Stimulated activated CD4-positive, alpha-beta T cell treated with anti-CD3 and anti-CD28 coated beads, Interleukin-15, amount 100 ng/mL, for 24 hours (primary cell): ENCODE measurements at places on chromosomes 12 and 14.

GRCh38 chr14:97603201-97603600 is 806.0 kb downstream of the VRK1 start:
- DNase-seq = peak; percentile 35

DNA sequence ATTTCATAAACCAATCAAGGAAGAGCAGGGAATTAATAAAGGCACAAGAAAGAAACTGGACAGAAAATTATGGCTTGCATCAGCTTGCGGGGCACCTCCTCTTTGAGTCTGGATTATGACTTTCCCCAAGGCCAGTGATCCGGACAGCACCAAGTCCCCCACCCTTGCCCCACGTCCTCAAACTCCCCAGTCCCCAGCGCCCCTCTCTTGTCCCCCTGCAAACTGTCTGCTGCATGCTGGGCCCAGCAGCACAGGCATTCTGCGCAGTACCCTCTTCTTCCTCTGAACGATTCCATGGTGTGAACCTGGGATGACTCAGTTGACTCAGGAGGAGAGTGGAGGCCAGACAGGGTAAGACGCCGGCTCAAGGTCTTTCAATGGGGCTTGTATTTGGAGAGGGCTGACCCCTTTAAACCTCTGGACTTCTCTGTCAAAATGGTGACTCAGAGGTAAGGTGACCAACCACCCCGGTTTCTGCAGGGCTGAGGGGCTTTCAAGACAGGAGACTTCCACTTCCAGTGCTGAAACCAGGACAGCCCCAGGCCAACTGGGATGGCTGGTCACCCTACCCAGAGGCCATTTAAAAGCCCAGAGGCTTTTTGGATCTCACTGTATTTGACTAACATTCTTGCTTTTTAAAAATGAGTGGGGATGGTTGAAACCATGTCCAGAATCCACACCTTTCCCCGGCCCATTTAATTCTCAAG is 13.5 kb downstream of the C14orf132 start:
- DNase-seq = no peak

DNA sequence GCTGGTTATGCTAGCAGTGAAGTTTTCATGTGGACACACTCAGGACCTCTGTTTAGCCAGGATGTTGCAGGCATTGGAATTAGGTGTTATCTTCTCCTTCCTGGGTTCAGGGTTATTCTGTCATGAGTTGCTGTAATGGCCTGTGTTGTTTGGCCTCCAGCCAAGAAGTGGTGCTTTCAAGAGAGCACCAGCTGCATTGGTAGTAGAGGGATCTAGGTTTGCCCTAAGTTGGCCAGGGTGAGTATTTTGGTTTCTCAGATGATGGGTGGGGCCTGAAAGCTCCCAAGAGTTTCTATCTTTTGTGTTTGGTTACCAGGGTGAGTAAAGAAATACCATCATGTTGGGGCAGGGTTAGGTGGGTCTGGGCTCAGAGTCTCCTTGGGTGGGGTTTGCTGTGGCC is 2.7 kb upstream of the GZMH start:
- no peak for DNase-seq

DNA sequence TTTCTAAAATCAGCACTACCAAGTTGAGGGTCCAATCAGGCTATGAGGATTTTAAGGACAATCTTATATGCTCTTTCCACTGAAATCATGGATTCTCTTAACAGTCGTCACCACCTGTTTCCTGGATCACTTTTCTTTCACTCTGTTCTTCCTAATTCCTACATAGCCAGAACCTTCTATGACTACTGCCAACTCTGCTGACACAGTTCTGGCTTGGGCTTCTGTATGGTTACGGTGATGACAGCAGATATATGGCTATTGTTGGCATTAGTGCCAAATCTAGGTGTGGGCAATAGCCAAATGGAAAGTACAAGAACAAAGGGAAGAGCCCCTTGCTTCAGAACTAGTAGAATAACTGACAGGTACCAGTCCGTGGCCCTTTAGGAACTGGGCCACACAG is 124.0 kb downstream of the ARID2 start:
- no peak for DNase-seq

- no peak for DNase-seq
Observed at GRCh38 chr12:57008178-57008577, 1.8 kb upstream of the ZBTB39 start.

- no peak for DNase-seq
Observed at GRCh38 chr14:99356031-99356608, 84.1 kb upstream of the BCL11B start.

DNA sequence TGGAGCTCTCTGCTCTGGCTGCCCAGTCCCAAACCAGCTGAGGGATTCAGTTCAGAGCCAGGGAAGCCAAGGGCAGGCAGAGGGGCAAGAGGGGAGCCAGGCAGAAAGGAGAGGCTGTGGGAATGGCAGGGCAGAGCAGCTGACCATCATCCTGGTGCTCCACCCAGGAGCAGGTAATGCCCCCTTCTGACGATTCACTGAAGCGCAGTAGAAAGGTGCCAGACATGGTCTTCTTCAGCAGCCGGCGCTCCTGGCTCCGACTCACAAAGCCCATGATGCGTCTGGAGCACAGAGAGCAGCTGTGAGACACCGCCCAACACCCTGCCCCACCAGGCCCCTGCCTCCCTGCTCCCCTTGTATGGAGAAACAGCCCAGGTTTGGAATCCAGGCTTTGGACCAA is 8.0 kb downstream of the IL23A start:
- peak; percentile 26 for DNase-seq

DNA sequence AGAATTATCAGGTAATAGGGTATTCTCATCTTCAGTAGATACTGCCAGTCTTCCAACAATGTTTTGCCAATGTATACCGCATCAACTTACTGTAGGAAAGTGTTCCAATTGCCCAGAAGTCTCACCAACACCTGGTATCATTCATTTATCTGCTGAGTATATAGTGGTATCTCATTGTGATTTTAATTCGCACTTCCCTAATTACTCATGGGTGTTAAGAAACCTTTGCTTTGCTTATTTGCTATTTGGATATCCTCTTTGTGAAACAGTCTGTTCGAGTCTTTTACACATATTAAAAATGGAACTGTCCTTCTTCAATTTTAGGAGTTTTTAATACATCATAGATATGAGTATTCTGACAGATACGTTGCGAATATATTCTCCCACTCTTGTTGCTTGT is 6.1 kb downstream of the TM7SF3 start:
- no peak for DNase-seq

DNA sequence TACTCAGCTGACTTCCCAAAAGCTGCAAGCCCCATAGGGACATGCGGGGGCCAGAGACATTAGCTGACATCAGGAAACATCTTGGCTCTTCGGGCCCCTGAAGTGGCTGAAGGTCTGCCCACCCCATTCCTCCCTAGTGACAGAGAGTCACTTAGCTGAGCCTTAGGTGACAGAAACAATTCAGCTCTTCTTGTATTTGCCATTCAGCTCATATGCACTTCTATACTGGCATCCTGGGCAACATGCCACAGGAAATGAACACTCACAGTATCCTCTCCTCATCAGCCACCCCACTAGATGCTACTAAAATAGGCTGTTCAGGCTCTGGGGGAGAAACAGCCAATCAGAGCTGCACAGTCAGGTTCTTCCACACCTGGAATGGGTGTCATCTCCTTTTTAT is 3.4 kb downstream of the DCTN2 start:
- no peak for DNase-seq

- no peak for DNase-seq
Observed at GRCh38 chr14:84181072-84181471, 1348.9 kb upstream of the FLRT2 start.

- no peak for DNase-seq
Observed at GRCh38 chr14:50501642-50502041, 30.7 kb downstream of the MAP4K5 start.

DNA sequence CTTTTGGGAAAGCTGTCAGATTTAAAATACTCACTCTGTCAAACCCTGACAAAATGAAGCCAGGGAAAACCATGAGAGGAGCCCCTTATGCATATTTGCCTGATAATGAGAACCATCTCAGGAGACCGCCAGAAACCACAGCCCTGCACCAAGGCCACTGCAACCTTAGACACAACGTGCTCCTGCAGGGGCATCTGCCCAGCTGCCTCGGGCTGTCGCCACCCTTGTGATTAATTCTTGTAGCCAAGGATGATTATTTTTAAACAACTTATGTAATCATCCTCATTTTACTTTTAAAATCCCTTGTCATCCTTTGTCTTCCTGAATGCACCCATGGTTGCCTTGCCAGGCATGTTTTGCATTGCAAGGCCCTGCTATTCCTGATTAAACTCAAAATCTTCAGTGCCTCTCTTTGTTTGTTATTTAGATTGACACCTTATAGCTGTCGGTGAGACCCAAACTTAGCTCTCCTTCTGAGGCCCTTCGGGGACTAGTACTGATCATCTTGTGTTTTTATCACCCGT is 766.4 kb upstream of the TMEM132C start:
- DNase-seq = no peak

DNA sequence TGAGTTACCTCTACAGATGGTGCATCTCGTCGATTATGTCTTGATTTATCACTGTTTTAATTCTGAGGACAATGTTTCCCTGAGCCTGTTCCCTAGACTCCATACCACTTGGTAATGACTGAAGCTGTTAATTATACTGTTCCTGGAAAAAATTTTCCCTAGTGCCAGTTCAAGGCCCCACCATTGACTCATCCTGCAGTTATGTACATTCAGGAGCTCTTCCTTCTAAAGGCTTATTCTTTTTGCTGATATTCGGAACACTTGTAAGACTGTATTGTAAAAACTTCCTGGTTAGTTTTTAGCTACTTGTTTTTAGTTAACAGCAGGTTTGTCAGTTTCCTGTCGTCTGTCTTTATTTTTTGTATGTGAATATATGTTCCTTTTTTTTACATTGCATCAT is 30.4 kb upstream of the PPP2R5E start:
- no peak for DNase-seq

- peak; percentile 67 for DNase-seq
Observed at GRCh38 chr12:108634341-108634751, 652 bp upstream of the SELPLG start.

- DNase-seq = no peak
Observed at GRCh38 chr12:115737895-115738294, 539.6 kb downstream of the MED13L start.

- peak; percentile 69 for DNase-seq
Observed at GRCh38 chr14:105528586-105529318, 2.4 kb downstream of the TMEM121 start.

- no peak for DNase-seq
Observed at GRCh38 chr14:29865299-29865698, 62.3 kb downstream of the PRKD1 start.

DNA sequence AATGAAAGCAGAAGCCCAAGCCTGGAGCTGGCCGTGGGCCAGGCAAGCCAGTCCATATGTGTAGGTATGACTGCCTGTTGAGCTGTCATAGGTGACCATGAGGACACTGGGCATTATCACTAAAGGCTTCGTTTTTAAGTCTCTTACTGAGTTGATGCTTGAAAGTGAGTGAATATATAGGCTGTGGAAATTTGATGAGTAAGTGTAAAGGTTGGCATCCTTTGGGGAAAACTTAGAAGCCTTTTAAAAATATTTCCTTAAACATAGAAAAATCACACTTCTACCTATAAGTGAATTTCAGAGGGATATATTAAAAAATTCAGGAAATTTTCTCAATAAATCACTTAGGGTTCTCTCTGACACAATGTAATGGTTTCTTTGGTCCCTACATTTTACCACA is 396.5 kb downstream of the FOXG1 start:
- no peak for DNase-seq

- DNase-seq = no peak
Observed at GRCh38 chr14:74840603-74841030, 35.3 kb downstream of the PROX2 start.

GRCh38 chr14:69501423-69501838 is 16.9 kb downstream of the PLEKHD1 start:
- DNase-seq = no peak

DNA sequence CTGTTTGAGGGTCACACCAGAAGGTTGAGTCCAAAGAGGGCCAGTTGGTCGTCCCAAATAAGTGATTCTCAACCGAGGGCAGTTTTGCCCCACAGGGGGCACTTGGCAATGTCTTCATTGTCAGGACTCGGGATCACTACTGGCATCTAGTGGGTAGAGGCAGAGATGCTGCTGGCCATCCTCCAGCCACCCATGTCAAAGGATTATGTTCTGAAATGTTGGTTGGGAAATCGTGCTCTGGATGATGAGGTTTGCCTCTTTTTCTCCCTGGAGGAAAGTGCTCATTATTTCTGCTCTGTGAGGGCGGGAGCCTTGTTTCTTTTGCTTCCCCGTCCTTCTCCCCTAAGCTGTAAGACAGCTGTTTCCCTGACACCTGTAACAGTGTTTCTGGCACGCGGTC is 3.6 kb downstream of the ZNF839 start:
- peak; percentile 42 for DNase-seq

- DNase-seq = no peak
Observed at GRCh38 chr12:93657071-93657470, 20.1 kb upstream of the CRADD start.

- DNase-seq = no peak
Observed at GRCh38 chr12:28278960-28279359, 88.7 kb downstream of the CCDC91 start.

- DNase-seq = no peak
Observed at GRCh38 chr12:20044846-20045245, 323.5 kb upstream of the PDE3A start.

DNA sequence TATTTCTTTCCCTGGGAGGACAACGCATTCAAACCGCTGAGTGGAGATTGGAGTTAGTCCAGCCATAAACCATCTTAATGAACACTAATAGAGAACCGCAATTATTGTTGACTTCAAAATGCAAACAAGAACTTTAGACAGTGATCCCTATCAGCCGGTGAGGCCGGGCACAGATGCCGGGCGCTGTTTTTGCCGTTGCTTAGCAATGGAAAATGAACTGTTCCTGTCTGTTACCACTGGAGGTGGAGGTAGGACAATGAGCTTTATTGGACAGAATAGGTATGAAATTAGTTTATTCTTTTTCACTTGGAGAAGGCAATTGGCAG is 216.8 kb downstream of the TTC8 start:
- no peak for DNase-seq

DNA sequence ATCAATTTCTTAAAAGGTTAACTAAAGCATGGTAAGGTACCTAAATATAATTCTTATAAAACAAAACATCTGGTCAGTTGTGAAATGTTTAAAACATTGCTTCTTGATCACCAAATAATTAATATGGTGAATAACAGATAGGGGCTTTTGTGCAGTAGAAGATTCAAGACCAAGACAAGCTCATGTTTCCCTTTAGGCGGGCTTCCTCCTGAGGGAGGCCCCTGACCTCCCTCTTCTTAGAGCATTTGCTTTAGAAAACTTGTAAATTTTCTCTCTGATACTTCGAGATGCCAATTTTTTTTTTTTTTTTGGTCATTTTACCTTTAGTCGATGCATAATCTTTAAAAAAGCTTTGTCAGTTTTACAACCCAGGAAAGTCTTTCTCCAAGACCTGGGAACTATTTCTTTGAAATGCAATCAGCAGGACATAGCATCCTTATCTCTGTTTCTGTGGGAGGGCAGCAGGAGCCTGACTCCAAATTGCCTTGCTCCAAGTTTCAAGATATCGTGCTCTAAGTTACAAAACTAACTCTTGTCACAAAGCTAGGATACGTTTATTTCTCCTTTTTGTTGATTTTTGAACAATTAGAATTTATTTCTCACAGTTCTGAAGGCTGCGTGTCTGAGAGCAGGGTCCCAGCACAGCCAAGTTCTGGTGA is 66.6 kb upstream of the BICD1 start:
- DNase-seq = no peak
